ENCODE measurements at places on chromosomes 1 and 21.

GRCh38 chr1:94044290-94044790 lies 76.6 kb downstream of the ABCA4 start:
- no peak for DNase-seq

- DNase-seq, result no peak
Measured at GRCh38 chr1:226457307-226457712, 49.4 kb upstream of the PARP1 start.

DNA sequence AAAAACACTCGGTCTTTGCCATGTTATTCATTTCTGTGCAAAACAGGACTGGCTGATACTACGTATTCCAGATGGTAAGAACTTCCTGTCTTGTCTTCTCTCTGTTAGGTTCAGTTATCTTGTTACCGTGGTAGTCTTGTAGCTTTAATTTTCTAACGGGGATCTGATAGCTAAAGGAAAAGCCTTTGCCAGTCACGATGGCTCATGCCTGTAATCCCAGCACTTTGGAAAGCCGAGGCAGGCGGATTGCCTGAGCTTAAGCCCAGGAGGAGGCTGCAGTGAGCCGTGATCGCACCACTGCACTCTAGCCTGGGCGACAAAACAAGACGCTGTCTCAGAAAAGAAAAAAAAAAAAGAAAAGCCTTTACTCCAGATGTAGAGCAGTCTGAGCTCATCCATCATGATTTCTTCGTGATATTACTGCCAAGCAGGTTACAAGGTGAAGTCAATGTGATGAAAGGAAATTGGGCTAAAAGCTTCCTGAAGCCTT lies 11.1 kb upstream of the MSTO1 start:
- no peak for DNase-seq

- no peak for DNase-seq
Measured at GRCh38 chr1:228063251-228064191, 19.0 kb upstream of the ARF1 start.

DNA sequence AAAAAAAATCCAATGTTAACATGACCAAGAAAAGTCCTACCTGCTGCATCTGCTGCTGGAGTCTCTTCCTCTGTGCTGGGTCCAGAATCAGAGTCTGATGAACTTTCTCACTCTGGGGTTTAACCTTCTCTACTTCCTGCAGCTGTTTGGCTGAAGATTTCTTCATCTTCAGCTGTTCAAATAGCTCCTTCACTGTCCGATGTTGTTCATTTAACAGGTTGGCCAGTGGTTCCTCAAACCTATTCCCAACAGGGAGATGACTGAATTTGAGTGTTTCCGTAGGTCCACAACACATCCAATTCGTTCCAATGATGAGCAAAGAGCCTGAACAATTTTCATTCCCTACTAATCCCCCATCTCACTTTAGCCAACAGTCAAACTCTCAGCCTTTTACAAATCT lies 79.4 kb downstream of the GON4L start:
- DNase-seq, result no peak

GRCh38 chr1:5994713-5995621 lies 2.7 kb upstream of the NPHP4 start:
- peak; percentile 33 for DNase-seq

DNA sequence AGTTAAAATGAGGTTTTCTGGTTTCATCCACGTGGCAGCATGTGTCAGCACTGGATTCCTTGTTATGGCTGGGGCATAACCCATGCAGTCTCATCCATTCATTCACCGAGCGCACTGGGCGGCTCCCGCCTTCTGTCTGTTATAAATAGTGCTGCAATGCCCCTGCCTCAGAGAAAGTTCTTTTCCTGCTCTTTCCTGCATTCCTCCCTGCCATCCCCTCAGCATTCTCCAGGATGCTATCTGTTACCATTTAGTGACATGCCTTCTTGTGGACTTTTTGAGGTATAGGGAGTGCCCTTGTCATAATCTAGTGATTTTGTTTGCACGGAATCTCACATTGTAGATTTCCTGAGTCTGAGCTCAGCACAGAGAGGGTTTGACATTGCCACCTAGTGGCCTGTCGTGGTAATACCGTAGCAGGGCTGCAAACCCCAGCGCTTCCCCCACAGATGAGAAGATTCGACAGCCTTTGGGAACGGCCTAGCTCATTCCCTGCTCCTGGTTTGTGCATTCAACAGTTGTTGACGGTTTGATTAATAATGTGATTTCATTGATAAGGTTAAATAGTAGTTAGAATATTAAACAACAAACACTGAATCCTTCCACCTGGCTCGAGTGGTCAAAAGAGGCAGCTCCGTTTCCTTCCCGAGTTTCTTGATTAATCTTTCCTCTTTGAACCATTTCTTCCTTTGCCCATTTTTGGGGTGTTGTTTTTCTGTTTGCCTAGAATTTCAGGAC lies 46.3 kb downstream of the UMODL1 start:
- peak; percentile 49 for DNase-seq

DNA sequence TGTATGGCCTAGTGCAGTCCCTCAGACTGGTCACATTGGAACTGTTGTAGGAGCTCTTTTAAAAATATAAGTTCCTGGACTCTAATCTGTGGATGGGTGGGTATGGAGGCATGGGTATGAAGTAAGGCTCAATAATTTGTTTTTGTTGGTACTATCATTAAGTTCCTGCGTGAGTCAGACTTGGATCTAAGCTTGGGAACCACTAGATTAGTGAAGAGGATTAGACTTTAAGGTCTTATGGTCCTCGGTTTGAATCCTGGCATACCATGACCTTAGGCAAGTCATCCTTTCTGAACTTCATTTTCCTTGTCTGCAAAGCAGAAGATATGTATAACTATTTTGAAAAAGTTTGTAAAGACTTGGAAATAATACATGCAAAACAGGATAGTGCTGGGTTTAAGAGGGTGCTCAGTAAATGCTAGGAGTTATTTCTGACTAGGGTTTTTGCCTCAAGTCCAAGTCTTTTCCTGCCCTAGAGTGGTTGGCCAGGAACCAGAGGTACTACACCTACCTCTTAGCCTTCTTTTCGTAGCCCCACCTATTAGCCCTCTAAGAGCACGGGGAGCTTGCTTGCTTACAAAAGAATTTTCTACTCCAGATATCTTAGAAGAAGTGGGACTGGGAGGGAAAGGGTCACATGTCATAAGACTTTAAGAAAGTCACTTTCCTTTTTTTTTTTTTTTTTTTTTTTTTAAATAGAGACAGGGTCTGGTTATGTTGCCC lies 38.6 kb upstream of the METTL18 start:
- no peak for DNase-seq

- DNase-seq, result peak; percentile 61
Measured at GRCh38 chr1:185694081-185694480, 40.1 kb upstream of the HMCN1 start.

- no peak for DNase-seq
Measured at GRCh38 chr1:46248122-46248920, 758 bp downstream of the RAD54L start.

GRCh38 chr1:31753707-31754349 lies 10.3 kb downstream of the ADGRB2 start:
- DNase-seq, result no peak

DNA sequence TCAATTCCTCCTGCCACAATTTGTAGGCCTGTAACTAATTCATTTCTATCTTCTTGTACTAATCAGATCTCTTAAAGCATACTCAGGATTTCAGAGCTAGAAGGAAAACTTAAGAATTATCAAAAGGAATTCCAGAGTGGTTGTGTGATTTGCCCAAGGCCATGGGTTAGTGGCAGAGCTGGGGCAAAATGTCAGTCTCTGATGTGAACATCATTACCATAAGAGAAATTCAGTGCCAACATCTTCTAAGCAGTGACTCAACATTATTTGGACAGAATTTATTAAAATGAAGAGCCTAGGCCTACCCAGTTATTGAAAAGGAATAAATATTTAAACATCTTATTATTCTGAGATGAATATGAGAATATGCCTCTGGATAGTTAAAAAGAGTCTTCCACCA lies 14.5 kb downstream of the ST6GALNAC5 start:
- no peak for DNase-seq

DNA sequence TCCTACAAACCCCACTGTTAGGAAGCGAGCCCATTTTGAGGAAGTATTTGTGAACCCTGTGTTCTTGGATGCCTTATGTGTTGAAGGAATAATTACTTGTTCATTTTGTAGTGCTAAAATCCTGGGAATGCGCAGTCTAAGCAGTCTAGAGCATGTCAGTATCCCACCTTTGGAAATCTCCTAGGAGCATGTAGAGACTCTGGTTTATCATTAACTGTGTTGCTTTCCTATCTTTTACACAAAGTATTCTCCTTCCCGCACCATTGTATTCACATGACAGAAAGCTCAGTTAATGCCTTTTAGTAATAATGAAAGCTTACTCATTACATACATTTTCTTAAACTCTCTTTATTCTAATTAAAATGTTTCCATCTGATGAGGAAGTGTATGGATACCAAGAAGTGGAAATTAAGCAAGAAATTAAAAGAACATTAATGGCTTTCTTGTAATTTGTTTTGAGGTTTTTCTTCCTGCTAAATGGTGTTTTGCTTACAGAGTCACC lies 99.4 kb downstream of the CAMTA1 start:
- no peak for DNase-seq

- no peak for DNase-seq
Measured at GRCh38 chr1:52707927-52708655, 9.9 kb upstream of the COA7 start.

GRCh38 chr1:244583358-244583982 lies 69.5 kb upstream of the DESI2 start:
- DNase-seq, result no peak
